Activated T-cell treated with anti-CD3 and anti-CD28 coated beads, Interleukin-2, amount 50 U/mL, for 48 hours (primary cell): ENCODE measurements at places on chromosomes 12 and 14.

- no peak for DNase-seq
Observed at GRCh38 chr12:75865315-75865714, 166.3 kb downstream of the PHLDA1 start.

DNA sequence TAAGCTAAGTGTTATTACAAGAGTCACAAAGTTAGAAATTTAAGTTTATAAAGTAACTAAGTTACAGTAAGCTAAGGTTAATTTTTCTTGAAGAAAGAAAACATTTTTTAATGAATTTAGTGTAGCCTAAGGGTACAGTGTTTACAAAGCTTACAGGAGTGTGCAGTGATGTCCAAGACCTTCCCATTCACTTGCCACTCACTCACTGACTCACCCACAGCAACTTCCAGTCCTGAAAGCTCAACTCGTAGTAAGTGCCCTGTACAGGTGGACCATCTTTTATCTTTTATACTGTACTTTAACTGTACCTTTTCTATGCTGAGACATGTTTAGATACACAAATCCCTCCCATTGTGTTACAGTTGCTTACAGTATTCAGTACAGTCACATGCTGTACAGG is 60.9 kb upstream of the TMEM263 start:
- DNase-seq, result no peak

GRCh38 chr12:20486233-20486632 is 117.9 kb downstream of the PDE3A start:
- DNase-seq, result no peak

- no peak for DNase-seq
Observed at GRCh38 chr12:69657376-69658137, 41.5 kb downstream of the BEST3 start.

GRCh38 chr12:104670439-104671408 is 214.0 kb downstream of the CHST11 start:
- peak; percentile 41 for DNase-seq

GRCh38 chr12:71846322-71846940 is 6.9 kb downstream of the TBC1D15 start:
- DNase-seq, result no peak

GRCh38 chr12:41835556-41835955 is 309.1 kb downstream of the GXYLT1 start:
- no peak for DNase-seq

DNA sequence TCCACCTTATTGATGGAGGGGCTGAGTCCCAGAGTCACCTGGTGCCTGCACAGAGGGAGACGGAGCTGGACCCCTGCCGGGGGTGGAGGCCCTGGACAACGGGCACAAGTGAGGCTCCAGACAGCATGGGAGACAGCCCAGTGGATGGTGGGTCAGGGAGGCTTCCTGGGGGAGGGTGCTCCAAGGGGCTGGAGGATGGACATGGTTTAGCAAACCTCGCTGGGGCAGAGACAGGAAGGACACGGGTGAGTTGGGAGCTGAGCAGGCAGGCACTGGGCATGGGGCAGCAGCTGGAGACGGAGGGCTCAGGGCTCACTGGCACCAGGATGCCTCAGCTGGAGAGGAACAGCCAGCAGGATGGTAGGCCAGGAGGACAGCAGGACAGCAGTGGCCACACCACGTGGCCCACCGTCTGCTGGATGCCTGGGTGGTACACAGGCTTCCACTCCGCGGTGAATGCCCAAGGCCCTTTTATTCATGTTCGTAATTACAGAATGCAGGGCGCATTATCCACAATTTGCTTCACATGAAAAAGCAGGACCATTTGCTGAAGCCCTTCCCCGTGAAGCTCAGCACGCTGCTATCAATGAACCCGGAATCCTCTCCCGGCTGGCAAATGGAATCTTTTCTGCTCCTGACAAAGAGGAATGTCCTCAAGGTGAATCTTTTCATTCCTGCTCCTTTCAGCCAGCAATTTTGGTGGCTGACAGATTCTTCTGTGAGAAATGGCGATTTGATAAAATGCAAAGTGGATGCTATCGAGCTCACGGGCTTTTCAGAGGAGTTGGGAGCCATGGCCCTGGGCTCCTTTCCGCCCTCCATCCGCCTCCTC is 138.1 kb upstream of the C14orf180 start:
- DNase-seq, result peak; percentile 13

DNA sequence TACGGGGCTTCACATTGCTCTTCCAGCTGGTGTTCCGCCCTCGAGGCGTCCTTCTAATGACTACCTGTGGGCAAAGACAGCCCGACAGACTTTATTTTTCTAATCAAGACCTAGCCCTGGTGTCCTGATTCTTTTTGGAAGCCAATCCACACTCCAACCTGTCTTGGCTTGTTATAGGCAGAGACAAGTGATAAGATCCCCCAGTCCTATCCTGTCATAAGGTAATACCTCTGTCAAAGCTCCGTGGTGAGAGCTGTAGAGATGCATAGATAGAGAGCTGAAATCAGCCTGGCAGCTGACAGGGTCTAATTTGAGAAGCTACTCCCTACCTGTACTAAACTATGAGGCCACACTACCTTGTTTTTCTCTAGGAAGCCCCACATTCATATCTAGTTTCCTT is 11.5 kb upstream of the WNK1 start:
- no peak for DNase-seq

DNA sequence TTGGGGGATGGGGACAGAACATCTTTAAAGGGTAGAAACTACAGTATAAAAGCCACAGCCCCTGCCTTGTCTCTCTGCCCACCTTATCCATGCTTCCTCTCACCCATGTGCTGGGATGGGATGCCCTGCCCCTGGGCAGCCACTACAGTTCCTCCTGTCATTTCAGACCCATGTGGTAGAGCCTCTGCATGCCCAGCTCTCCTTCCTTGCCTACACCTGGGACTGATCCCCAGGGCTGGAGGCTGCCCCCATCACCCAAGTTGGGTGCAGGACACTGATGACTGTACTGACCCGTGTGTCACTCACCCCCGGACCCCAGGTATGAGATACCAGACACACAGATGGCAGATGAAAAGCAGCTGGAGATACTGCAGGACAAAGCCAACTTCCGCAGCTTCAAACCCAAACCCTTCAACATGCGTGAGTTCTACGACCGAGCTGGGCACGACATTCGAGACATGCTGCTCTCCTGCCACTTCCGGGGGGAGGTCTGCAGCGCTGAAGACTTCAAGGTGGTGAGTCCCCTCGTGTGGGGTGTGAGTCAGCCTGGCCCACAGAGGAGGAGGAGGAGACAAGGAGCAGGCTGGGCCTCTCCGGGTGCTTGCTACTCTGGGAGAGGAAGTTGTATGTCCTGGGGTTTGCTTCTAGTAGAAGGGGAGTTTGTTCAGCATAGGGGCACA is 2.2 kb downstream of the ASIC1 start:
- peak; percentile 81 for DNase-seq

DNA sequence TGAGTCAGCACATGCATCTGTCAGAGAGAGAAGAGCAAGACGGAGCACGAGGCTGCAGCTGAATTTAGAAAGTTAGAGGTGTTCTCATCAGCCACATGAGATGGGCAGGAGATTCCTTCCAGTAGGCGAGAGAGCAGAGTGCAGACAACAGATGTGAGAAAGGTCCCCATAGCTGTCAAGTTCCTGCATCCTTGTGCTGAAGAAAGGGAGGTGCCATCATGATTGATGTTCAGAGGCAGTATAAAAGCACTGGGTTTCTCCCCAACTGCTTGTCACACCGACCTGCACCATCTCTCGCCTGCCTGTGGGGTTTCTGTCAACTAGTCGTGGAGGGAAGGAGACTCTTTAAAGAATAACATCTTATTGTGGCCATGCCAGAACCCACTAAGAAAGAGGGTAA is at the start of gene MYBPC1:
Gene MYBPC1, plus strand, starts transcription at position 272 of the 400 bp plus-strand sequence. Its CDS starts 100 bp downstream, at position 372.
- DNase-seq, result no peak

- no peak for DNase-seq
Observed at GRCh38 chr12:3087758-3088650, 10.8 kb downstream of the TSPAN9 start.

DNA sequence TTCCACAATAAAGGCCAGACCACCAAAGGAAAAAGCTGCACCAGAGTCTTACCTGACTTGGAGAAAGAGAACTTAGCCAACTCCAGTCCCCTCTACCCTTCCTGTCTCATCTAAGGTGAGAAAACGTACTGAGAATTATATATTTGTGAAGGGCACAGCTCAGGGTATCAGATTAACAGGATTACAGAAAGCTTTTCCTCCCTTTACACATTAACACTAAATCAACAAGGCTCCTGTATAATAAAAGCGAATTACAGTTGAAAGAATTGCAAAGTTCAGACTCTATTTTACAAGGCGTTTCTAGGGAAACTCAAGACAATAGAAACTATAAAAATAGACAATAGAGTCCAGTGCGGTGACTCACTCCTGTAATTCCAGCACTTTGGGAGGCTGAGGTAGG is 82.7 kb upstream of the RPL10L start:
- no peak for DNase-seq

DNA sequence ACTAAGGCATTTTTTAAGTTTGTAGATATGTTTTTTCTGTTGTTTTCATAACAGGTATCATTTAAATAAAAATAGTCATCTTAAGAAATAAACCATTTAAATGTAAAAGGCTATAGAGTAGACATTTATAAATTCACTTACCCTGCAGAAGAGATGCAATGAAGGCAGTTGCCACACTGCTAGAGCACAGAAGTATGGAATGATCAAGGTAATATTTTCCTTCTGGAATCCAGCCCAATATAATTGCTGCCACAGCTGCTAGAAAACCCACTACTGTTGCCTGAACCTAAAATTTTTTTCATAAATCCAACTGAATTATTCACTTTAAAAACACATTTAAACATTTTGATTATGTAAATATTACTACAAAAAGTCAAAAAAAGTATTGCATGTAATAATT is 69.2 kb downstream of the SLC41A2 start:
- DNase-seq, result no peak

GRCh38 chr14:91835197-91835919 is 32.0 kb downstream of the TC2N start:
- DNase-seq, result no peak

DNA sequence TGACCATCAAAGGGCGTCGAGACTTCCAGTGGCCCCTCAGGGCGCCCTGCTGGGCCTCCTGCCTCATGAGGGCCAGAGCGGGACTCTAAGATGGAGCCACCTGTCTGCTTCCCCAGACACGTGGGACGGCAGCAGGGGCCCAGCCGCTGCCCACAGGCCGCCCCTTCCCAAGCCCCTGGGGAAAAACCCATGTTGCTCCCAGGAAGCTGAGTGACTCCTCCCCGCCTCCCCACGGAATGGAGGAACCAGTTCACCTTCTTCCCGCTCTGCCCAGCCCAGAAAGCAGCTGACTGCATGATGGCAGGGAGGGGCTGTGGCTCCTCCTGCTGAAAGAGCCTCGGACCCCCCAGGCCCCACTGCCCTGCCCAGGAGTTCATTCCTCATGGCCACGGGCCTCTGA is 14.9 kb downstream of the RAB35 start:
- DNase-seq, result no peak

DNA sequence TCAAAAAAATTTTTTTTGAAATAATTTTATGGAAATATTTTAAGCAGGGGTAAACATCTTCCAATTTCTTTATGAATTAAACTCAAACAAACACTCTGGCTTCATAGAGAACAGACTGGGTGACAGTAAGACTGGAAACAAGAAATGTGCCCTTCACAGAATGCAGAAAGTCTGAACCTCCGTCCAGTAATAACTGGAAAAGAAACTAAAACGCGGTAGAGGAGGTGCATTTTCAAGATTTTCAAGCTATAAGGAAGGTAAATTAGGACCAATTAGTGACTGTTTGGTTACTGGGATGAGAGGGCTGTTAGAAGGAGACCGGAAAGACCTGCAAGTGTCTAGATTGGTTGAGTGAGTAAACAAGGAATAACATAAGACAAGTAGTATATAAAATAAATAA is 245.7 kb downstream of the CEP128 start:
- DNase-seq, result no peak

DNA sequence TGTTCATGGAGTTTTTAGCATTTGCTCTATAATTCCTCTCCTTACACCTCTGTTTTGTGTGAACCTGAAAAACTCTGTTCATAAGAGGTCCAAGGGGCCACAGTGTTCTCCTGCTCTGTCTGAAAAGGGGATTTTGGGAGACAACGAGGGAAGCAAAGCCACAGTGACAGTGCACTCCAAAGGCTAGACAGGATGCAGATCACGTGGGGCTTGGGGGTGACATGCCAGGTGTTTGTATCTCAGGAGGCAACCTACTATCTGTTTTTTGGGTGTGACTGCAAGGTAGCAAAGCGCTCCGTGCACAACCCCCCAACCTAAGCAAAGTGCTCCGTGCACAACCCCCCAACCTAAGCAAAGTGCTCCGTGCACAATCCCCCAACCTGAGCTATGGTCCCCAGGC is 5.1 kb upstream of the CHD4 start:
- DNase-seq, result peak; percentile 42

GRCh38 chr14:55129086-55129427 is at the start of gene LGALS3:
Gene LGALS3 (plus strand): TSS chr14:55129252. CDS start chr14:55137374, 8,122 bp downstream.
- peak; percentile 55 for DNase-seq

DNA sequence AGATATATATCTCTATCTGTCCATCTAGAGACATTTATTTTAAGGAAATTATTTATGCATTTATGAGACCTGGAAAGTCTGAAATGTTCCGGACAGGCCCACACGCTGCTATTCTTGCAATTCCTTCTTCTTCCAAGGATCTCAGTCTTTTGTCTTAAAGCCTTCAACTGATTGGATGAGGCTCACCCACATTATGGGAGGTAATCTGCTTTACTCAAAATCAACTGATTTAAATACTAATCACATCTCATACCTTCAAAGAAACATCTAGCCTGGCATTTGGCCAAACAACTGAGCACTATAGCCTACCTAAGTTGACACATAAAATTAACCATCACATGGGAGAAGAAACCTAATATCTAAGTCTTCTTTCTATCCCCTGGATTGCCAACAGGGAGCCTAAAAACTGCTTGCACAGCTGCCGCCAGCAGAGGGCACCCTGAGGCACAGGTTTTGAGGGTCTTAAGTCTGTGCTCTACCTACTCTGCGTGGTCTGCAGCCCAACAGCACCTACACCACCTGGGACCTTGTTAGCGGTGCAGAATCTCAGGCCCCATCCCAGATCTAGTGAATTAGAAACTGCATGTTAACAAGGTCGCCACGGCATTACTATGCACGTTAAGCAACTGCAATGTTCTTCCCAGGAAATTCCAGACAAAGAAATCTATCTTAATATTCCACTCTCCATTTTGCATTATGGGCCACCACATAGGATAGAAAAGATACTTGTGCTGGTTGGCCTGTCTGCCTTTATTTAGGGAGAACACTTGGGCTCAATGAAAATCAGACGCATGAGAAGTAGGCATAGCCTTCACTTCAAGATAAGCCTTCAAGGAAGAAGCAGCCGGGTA is 249.7 kb downstream of the FOXG1 start:
- peak; percentile 28 for DNase-seq

GRCh38 chr14:96177766-96178375 is 26.8 kb upstream of the BDKRB2 start:
- no peak for DNase-seq

- no peak for DNase-seq
Observed at GRCh38 chr14:60654334-60654821, 5.1 kb upstream of the SIX1 start.
